Calu3 (cell line): ENCODE measurements at places on chromosomes 4 and X. TPM values are rescaled to one million over a fixed set of nuclear protein-coding genes. Genes with fewer than 3 reads are reported as not detected.

GRCh38 chrX:40132751-40133150 lies 35.0 kb upstream of the BCOR start:
- peak; percentile 64 for DNase-seq

- DNase-seq: no peak
These were observed 121.1 kb downstream of the REPS2 start for GRCh38 chrX:17067534-17067933.

DNA sequence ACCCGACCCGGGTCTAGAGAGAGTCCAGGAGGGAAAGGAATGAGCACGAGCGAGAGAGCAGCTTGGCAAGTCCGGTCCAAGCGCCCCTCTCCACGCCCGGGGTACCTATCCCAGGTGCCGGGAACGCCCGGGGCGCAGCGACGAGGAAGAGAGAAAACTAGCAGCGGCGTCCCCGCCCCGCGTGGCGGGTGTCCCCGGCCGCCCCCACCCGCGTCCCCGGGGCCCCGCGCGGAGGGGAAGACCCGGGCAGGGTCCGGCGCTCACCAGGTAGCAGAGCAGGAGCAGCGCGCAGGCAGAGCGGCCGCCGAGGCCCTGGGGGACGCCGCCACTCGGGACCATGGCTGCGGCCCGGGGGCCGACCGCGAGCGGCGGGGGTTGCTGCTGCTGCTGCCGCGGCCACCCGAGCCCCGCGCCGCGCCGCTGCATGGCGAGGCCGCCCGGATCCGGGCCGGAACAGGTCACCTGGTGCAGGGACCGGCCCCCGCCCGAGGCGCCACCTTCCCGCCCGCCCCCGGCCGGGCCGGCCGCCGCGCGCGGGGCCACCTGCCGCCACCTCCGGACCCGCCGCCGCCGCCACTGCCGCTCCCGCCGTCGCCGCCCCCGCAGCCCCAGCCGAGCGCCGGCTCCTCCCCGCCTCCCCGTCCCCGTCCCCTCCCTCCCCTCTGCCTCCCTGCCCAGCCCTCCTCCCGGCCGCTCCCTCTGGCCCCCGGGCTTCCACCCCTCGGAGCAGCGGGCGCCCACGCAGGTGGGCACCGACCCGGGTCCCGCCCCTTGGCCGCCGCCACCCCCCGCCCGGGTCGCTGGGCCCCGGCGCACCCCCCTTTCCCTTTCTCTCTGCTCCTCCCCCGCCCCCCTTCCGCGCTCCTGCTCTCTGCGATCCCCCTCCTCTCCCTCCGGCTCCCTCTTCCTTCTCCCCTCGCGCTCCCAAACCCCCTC lies at the start of gene SEL1L3:
Gene SEL1L3 (minus strand): TSS at position 578 of the 936 bp plus-strand sequence. CDS start 152 bp downstream, at position 426.
- DNase-seq: peak; percentile 75

GRCh38 chr4:158080354-158080753 lies 92.5 kb downstream of the GASK1B start:
- no peak for DNase-seq

DNA sequence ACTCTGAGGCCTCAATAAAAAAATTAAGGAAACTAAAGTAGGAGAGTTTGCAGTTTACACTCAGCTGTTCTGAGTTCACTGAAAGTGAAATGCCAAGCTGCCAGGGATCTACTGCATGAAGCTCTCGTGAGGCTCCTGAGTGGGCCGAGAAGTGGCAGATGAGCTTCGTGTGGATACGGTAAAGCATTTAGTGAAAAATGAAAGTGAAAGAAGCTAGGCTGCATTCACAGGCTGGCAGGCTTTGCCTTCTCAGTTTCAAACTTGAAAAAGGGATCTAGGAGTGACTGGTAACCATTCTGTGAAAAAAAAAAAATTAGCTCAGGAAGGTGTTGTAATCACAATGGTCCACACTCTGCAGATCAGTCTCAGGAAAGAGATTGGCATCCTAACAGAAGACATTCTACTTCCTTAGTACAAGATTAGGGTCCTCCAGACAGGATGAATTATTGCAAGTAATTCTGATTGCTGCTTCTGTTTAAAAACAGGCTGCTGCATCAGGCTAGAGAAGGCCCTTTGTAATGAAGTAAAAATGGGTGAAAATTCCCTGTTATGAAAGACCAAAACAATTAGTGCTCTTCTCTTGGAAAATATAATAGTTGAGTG lies 679.9 kb downstream of the RPA4 start:
- peak; percentile 6 for DNase-seq

- no peak for DNase-seq
These were observed 60.1 kb downstream of the GATB start for GRCh38 chr4:151700566-151701316.

GRCh38 chrX:77060572-77060971 lies 386.6 kb upstream of the FGF16 start:
- DNase-seq: no peak

MSMO1 gene
- total RNA-seq: 93.6 and 111 TPM in 2 replicates

ATP1B4 gene
- total RNA-seq: not detected in 2 replicates

CDX4 gene
- not detected in 2 replicates for total RNA-seq

ENPP6 gene
- total RNA-seq: not detected in 2 replicates

SSX3 gene
- not detected in 2 replicates for total RNA-seq

UBE2K gene
- total RNA-seq: 66.9 and 77.7 TPM in 2 replicates
